Activated naive CD4-positive, alpha-beta T cell treated with anti-CD3 and anti-CD28 coated beads, Interleukin-2, amount 10 ng/mL, durations not matched to agents 7 days and 5 days (primary cell): ENCODE measurements at places on chromosomes 3 and 15.
A peak's percentile ranks its signal among the peaks of the same experiment; 100 is the strongest.

- DNase-seq = peak; percentile 67
Measured at GRCh38 chr3:5188419-5189221, 1.1 kb downstream of the EDEM1 start.

DNA sequence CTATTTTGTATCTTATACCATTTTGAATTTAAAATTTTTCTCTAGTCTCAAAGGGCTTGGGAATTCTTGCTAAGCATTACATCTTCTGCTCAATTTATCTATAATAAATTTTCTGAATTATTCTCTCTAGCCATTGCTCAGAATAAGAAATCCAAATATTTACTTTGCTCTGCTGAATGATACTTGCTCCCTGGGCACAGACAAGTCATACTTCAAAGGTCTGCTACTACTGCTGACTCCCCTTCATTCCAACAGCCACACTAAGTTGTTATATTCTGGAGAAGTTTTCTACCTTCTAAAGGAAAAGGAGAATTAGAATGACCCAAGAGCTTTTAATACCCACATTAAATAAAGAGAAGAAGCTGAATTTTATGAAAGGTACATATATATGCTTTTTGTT, 460.3 kb upstream of the ZNF717 start:
- DNase-seq = no peak

DNA sequence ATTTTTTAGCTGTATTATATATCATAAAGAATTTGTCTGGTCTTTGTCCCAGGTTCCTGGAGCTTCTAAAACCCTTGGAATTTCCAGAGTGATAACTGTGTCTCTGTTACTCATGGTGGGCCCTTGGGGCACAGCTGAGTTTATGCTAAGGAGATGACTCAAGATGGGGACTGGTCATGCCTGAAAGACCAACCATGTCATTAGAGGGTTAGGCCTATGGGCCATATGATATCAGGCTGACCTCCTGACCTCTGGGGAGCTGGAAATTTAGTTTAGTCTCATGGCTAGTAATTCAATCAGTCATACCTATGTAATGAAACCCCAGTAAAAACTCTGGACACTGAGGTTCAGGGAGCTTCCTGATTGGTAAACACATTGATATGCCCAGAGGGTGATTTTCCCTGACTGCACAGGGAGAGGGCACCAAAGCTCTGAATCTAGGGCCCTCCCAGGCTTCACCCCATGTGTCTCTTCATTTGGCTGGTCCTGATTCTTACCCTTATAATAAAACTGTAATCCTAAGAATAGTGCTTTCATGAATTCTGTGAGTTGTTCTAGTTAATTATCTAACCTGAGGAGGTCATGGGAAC, 69.6 kb downstream of the EEFSEC start:
- no peak for DNase-seq

DNA sequence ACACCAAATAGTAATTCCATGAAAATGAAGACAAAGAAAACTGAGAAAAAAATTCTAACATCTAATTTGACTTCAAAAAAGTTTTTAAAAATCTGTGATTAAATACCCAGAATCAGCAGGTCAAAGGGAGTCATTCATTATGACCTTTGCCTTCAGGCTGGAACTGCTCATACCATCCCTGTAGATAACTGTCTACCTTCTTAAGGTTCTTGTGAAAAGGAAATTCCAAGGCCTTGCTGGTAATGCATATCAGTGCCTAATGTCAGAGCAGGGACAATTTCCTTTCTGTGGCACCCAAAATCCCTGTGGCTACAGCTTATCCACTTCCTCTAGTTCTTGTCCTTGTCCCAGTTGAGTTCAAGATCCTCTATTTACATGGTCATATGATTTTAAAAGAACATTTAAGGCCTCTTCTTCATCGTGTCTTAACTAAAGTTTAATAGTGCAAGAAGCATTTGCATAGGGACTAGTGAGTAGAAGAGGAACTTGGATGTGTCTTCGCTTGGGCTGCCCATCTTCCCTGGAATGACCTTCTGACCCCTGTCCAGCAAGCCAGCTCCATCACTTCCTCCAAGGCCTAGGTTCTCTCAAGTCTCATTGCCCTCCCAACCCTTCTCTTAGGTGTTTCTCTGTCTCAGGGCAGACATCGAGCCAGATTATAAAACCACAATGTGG, 8.7 kb upstream of the PLCL2 start:
- DNase-seq = no peak

DNA sequence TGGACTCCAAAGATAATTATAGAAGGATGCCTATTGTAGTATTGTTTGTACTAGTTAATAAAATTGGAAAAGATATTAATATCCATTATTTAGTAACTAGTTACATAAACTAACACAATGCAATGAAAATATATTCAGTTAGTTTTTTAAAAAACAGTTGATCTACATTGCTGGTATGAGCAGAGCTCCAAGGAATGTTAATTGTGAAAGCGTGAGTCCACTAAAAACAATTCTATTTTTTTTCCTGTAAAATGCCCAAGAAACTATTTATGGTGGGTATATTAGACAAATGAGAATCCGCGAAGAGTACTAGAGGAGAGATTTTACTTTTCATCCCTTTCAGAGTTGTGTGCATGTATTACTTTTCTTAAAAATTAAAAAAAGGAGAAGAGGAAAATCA, 104.3 kb downstream of the MCTP2 start:
- no peak for DNase-seq

GRCh38 chr15:73232776-73233175, 136.0 kb downstream of the HCN4 start:
- no peak for DNase-seq

GRCh38 chr15:89666858-89667705, 11.8 kb upstream of the KIF7 start:
- no peak for DNase-seq

GRCh38 chr3:8406479-8406878, 95.1 kb upstream of the LMCD1 start:
- DNase-seq = no peak

DNA sequence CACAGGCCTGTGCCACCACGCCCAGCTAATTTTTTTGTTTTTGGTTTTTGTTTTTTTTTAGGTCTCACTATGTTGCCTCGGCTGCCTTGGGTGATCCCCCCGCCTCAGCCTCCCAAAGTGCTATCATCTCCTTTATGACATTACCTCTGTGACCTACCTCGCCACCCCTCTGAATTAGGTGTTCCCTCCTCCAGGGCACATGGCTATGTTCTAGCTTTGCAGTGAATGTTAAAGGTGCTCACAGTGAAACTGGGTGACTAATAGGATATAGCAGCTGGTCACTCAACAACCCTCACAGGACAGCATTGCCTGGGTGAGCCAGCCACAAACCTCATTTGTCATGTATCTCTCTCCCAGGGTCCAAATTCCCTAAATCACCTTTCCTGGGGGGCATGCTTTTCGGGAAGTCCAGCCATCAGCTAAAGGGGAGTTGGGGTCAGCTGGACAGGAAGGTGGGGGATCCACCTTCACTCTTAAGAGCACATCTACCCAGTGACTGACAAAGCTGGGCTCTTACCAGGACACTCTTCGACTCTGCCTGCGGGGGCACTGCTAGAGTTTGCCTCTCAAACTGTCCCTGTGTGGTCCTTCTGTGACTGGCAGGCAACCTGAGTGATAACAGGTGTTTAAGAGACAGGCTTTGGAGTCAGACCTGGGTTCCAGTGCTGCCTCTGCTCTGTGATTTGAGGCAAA, 1.6 kb upstream of the TTLL3 start:
- DNase-seq = peak; percentile 73

DNA sequence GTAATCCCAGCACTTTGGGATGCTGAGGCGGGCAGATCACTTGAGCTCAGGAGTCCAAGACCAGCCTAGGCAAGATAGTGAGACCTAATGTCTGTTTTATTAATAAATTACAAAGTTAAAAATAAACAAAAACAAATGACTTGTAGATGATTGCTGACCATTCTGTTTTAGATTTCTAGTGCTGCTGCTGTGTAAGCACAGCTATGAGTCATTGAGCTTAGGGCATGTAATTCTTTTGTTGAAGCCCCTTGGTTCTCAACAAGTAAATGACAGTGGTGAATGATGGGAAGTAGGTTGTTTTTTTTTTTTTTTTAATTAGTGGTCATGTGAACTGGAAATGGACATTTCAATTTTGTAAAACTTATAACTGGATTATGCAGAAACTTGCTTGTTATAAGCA, 63.3 kb downstream of the LEO1 start:
- DNase-seq = no peak

GRCh38 chr15:32933236-32933635, 215.4 kb downstream of the GREM1 start:
- DNase-seq = no peak

GRCh38 chr15:57320631-57321220, 55.6 kb upstream of the CGNL1 start:
- no peak for DNase-seq

DNA sequence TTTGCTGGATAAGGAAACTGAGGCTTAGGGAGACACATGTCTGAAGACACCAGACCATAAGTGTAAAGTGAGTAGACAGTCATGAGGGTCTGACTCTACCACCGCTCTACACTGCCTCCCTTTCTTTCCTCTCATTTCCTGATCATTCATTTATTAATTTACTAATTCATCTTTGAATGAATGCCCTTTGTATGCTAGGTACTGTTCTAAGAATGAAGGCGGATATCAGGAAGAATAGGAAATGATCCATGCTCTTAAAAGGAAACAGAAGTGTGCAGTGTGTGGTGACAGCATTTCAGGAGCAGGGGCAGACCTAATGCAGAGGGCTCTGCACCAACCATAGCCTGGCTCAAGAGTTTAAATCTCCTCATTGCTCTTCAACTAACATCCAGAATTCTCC, 31.8 kb upstream of the PSMD6 start:
- no peak for DNase-seq

GRCh38 chr15:81492969-81493645, 119.1 kb upstream of the TMC3 start:
- no peak for DNase-seq

GRCh38 chr15:100869151-100869999, 10.3 kb upstream of the ALDH1A3 start:
- DNase-seq = peak; percentile 36

DNA sequence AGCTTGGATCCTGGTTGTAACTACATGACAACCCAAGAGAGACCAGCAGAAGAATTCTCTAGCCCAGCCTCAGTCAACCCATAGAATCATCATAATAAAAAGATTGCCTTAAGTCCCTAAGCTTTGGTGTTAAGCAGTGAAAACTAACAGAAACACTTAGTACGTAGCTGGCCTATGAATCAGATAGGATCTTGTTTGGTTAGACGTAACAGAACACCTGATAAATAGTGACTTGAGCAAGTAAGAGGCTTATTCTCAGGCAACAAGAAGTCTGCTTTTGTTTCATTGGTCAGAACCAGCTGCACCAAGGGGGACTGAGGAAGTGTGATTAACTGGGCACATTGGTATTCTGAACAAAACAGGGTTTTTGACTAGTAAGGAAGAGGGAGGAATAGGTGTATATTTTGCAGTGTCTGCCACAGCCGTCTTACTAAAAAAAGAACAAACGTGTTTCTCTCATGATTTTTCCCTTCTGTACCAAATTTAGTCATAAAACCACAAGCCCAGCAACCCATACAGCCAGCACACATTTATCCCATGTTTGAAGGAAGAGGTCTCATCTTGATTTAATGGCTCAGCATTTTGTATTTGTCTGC, 53.3 kb upstream of the GLCE start:
- DNase-seq = no peak

DNA sequence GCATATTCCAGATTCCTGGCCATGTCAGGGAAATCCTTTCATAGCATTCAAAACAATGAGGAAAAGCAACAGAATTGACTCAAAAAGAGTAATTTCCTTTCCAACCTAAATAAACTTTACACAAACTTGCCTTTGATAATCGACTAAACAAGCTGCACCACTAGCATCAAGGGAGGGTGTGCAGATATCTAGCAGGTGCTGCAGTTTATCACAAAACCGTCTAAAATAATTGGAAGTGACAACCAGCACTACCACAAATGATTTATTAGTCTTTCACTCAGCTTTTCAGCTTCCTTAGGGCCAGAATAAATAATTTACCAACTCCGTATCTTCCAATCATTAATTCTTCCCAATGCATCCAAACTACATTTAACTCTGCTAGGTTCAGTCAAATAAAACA, 71.7 kb downstream of the TBC1D5 start:
- DNase-seq = no peak

GRCh38 chr3:110821586-110821985, 250.0 kb upstream of the NECTIN3 start:
- DNase-seq = no peak

- DNase-seq = no peak
Measured at GRCh38 chr15:76393614-76394013, 57.0 kb downstream of the ISL2 start.

DNA sequence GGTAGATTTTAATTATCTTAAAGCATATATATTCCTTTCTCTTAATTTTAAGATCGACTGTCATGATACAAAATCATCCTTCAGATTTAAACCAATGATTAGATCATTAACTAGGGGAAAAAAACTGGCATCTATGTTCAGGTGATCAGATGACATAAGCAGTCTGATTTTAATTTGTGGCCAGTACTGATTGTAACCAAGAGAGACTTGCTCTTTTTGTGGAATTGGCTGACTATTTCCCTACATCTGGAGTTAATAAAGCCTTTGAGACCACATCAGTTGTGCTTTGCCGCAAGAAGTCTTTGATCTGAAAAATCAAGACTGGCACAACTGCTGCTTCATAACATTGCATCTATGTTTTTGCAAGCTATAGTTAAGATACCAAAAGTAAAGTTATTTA, 148.4 kb upstream of the CGNL1 start:
- no peak for DNase-seq

DNA sequence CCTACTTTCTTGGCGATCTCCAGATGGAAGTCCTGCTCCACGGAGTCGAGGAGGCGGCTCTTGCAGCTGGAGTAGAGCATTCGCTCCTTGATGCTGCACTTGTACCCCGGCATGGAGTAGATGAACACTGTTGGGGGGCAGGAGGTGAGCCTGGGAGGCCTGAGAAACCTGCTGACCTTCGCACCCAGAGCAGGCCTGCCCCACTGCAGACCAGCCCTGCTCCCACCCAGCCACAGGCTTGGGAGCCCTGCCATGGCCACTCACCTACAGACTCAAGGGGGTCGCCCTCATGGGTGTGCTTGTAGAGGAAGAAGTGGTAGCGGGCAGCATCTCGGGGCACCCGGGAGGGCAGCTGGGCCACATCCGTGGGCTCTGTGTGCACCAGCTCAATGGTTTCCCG, 4.2 kb upstream of the TLR9 start:
- no peak for DNase-seq

GRCh38 chr15:66706225-66706732, 4.2 kb downstream of the SMAD6 start:
- DNase-seq = no peak

- DNase-seq = no peak
Measured at GRCh38 chr3:153315781-153316180, 153.8 kb downstream of the RAP2B start.

DNA sequence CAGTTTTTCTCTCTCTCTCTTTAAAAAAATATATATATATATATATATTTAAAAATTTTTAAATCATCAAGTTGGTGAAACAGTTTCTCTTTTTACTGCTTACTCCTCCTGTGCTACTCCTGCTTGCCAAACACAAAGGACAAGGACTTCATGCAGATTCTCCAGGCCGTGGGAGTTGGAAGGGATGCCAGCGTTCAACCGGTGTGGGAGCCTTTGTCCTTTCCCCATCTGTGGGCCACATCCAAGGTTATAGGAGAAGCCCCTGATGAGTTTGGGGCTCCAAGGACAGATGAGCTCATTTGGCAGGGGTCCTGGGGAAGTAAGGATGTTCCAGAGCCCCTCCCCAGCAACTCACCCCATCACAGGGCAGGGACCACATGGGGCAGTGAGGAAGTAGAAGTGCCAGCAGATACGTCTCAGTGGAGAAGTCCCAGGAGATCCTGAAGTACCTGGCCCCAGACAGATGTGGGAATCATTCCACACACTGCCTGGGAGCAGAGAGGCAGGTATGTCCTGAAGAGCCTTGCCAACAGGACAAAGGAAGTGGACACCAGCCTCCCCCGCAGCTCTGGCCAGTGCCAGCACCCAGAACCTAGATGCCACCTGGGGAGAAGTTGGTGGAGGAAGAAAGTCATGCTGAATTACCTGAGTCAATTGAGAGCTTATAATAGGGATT, 36.6 kb downstream of the CCK start:
- no peak for DNase-seq
